ENCODE measurements at places on chromosomes 2 and 18.

DNA sequence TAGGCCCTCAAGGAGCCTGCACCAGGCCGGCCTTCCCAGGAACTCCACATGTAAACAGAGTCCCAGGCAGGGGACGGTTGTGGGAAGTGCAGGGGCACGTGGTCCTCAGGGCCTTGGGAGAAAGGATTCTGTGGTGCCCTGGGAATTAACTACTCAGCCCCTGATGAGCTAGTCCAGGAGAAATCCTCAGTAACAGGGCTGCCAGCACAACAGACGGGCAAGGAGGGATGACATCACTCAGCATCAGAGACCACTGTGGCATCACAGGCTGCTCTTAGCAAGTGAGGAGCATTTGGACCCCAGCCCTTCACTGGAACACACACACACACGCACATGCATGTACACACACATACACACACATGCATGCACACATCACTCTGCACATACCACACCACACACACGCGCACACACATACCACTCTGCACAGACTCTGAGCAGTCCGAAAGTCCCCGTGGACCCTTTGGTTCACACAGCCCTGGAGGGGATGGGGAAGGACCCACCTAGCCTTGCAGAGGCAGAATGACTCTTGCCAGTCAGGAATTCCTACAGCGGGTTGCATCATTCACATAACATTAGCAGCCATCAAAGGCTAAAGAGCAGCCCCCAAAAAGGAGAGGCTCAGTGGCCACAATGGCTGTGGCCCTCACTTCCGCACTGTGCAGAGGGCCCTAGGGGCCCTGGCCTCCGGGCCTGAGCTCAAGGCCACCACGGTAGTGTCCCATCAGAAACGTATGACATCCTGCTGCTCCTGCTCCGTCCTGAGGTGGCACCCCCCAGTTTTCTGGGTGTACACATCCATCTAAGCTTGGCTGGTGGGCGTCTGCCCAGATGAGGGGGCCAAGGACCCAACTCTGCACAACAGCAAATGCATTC lies 1.9 kb upstream of the NMUR1 start:
- no peak for DNase-seq

DNA sequence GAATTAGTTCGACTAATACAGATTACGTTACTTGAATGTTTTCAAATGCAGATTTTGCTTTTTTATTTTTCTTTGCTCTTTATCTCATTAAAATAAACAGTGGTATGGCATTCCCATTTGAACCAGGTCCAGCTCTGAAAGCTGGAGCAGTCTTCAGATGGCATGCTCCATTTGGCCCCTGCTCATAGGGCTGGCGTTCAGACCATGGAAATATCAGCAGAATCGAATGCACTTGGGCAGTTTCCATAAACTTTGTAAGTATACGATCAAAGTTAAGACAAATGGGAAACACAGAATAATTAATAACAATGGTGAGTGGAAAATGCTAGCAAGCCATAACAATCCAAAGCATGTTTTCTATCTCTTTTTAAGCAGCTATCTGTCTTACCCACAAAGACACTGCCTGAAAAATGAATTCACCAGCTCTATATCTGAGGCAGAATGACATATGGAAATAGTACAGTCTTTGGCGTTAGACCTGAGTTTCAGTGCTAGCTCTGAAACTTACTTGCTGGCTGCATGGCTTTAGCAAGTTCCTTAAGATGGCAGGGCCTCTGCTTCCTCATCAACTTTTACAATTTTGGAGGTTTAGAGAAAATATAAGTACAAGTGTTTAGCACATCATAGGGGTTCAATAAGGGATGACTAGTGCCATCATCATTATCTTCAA lies 131.6 kb downstream of the BCL2 start:
- DNase-seq = no peak

DNA sequence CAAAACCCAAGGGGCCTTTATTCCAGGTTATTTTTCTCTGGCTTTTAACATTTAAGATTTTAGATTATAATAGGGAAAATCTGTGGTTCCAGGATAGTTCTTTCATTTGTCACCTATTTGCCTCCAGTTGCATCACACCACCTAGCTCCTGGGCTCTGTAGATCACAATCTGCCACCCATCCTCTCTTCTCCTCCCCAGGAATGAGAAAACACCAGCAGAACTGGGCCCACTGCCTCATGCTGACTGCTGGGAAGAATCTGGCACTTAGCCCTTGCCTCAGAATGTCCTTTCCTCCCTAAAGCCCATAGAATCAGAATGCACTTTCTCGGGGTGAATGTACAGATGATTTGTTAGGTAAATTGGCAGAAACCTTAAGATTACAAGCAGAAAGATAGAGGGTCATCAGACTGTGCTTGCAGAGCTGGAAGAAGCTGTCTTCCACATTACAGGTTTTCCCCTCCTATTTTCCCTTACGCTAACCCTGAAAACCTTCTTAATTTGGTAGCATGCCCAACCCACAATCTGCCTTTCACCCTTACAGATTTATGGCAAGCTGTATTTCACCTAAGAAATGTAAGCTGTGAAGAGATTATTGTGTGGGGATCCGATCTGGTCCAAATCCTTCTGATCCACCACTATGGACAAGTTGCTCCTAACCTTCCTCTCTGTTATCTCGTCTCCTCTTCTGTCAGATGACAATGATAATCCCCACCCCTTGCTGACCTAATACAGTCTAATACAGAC lies 72.6 kb downstream of the LRRC30 start:
- DNase-seq = no peak

DNA sequence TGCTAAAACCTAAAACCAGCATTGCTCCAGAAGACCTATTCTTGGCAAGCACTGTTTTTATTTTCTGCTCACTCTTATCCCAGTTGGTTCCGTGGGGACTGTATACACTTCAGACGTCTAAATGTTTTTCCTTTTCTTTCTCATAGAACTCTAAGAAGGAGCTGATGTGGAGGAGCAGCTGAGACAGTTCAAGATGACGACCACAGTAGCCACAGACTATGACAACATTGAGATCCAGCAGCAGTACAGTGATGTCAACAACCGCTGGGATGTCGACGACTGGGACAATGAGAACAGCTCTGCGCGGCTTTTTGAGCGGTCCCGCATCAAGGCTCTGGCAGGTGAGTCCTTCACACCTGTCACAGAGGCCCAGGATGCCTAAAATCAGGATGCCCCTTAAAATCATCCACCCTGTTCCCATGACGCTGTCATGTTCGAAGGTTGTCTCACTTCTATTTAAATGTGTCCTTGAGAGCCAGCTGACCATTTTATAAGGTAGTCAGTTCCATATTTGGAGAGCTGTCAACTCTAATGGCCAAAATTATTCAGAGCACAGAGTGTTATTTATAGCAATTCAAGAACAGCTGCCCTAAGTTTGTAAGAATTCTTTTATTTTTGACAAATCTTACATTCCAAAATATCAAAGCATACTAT lies 70.2 kb downstream of the SPTBN1 start:
- no peak for DNase-seq

GRCh38 chr2:69781321-69782248 lies 39.7 kb downstream of the ANXA4 start:
- no peak for DNase-seq

GRCh38 chr2:74142340-74142739 lies 5.4 kb downstream of the BOLA3 start:
- no peak for DNase-seq
